Mesenchymal stem cell (in vitro differentiated cells and primary cell): ENCODE measurements at places on chromosomes 4 and X.

- peak; percentile 68 for DNase-seq
These were observed 18.9 kb downstream of the RPS4X start for GRCh38 chrX:72258174-72258573.

- DNase-seq, result peak; percentile 80
These were observed 631 bp downstream of the EVC start for GRCh38 chr4:5711479-5712184.

DNA sequence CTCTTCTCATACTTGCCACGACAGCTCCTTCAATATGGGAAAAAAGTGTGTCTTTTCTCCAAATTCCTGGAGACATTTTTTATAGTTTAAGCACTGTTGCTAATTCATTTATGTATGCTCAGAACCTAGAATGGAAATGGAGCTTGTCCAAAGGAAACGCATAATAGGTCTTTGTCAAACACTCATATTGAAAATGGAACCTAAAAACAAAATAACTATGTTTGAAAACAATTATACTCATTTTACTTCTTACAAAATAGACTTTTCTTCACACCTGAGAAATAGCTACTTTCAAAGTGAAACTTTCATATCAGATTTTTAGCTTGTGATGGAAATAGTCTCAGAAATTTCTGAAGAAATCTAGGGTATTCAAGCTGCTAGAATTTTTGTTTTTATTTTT is 529.7 kb upstream of the BOD1L1 start:
- no peak for DNase-seq

DNA sequence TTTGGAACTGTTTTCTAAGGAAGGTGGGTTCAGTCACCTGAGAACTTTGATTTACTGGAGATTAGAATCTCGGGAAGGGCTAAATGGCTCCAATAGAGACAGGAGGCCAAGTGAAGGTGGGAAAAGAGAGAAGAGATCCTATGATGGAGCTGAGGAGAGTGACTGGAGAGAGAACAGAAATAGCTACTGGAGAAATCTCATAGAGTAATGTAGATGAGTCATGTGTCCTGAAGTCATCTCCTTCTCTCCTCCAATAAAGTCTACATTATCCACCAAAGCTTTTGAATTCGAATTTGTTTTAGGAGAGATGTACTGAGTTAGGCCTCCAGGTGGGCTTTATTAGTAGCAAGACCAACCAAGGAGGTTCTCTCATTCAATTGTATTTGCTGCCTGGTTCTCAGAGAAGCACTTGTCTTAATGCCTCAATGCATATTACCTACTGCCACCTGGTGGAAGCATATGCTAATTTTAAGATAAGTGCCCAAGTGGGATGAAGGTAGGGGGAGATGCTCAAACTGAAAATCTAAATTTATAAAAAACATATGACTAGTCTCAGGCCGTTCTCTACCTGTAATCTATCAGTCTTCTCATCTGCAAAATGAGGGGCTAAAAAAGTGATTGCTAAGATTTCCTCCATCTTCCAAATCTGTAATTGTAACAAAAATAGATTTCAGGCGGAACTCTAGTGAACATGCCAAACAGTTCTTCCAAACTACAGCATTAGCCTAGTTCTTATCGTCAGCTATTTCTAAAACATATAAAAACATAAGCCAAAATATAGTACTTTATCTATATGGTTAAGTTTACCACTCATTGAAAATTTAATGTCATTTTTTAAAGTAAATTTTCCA is 24.4 kb downstream of the TXK start:
- peak; percentile 46 for DNase-seq

DNA sequence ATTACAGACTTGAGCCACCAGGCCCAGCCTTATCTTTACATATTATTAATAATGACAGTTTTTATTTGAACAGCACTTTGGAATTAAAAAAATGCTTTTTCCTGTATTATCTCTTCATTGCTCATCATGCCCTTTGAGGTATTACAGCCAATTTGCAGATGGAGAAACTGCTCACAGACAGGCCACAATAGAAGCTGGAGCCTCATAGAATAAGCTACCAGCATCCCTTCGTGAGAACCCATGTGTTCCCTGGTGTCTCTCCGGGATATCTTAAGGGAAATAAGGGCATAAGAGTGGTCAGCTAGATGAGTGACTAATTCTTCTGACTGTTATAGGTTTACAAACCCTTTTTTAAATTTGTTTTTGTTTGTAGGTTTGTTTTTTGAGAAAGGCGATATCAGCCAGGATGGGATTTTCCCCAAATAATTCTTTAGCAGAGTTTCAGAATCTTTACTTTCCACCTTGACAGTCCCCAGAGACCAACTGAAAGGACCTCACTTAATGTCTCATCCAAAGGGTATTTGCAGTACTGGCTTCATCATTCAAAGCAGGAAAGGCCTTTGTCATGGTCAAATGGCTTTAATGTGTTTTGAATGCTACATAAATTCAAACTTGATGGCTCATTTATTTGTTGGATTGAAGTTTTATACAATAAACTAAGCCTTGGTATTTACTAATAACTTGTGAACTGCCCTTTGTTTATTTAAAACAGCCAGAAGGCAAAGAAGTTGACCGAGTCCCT is 48.0 kb upstream of the SOD3 start:
- no peak for DNase-seq

GRCh38 chrX:135535077-135535940 is 14.8 kb downstream of the INTS6L start:
- DNase-seq, result peak; percentile 4

- DNase-seq, result no peak
These were observed 78.0 kb downstream of the ANOS1 start for GRCh38 chrX:8653956-8654355.

GRCh38 chr4:89469930-89470375 is 162.4 kb upstream of the GPRIN3 start:
- peak; percentile 92 for DNase-seq

DNA sequence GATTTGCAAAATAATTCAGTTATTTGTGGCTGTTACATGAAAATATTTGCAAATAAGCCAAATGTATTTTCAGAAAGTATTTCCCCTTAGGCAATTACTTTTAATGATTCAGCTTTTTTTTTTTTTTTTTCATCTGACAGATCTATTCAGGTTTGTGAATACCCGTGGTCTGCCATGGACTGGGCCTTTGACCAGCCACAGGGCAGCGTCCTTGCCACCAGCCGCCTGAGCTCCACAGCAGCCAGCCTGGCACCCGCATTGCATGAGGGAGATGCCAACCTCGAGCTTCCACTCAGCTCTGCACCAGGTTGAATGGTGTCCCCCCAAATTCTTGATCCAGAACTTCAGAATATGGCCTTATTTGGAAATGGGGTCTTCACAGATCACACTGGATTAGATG is 14.7 kb downstream of the TMEM271 start:
- no peak for DNase-seq

DNA sequence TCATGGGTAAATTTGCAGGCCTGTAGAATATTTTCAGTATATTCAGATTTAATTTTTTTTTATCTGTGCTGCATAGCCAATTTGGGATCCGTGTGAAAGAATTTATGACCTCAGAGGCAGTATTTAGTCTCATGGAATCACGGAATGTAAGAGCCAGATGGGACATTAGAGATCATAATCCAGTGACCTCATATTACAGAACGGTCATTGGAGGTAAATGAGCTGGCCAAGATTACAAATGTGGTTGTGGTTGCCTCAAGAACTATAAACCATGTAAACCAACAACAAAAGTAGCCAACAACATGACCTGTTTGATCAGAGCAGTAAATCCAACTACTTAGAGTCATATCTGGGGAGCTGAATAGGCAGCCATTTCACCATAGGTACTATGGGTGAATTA is 71.6 kb downstream of the AMOT start:
- DNase-seq, result peak; percentile 37

DNA sequence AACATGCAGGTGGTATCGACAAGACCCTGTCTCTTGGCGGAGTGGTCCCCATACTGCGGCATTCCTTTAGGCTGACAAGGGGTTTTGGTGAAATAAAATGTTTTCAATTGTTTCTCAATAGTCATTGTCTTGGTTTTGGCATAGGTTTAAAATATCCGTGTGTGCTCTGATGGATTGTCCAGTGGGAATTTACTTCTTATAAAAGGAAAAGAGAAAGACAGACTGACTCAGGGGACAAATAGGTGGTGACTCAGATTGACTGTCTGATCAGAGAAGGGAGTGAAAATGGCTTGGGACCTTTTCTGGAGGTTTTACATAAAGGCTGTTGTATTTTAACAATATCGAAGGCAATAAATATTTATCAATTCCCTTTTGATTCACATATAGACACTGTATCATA is 129.8 kb downstream of the SORBS2 start:
- DNase-seq, result peak; percentile 17

GRCh38 chrX:154046940-154047610 is 27.4 kb upstream of the IRAK1 start:
- no peak for DNase-seq

GRCh38 chrX:2848871-2849301 is 20.2 kb downstream of the GYG2 start:
- peak; percentile 40 for DNase-seq

- no peak for DNase-seq
These were observed 98.6 kb upstream of the ATXN3L start for GRCh38 chrX:13418126-13419097.

DNA sequence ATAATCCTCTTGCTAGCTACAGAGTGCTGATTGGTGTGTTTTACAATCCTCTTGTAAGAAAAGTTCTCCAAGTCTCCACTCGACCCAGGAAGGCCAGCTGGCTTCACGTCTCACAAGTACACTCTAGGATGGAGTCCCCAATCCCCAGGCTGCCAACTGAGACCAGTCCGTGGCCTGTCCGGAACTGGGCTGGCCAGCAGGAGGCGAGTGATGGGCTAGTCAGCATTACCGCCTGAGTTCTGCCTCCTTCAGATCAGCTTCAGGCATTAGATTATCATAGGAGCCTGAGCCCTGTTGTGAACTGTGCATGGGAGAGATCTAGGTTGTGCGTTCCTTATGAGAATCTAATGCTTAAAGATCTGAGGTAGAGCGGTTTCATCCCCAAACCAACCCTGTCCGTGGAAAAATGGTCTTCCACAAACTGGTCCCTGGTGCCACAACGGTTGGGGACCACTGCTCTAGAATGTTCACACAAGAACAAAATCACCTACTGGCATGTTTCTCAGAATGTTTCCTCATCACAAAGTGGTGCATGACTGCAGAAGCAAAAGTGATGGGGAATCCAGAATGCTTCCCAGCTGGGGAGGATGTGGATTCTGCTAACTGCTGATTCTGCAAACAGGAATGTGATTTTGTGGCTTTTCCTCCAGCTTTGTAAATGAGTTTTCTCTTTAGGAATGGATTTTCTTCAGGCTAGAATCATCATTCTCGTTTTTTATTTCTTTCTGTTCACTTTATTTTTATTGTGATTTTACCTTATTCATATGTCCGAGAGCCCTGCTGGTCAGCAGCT is 40.9 kb downstream of the SEPTIN11 start:
- peak; percentile 87 for DNase-seq

- DNase-seq, result no peak
These were observed 41.8 kb upstream of the WDR1 start for GRCh38 chr4:10158333-10158942.

GRCh38 chrX:53362449-53362848 is 60.0 kb downstream of the SMC1A start:
- DNase-seq, result peak; percentile 46

DNA sequence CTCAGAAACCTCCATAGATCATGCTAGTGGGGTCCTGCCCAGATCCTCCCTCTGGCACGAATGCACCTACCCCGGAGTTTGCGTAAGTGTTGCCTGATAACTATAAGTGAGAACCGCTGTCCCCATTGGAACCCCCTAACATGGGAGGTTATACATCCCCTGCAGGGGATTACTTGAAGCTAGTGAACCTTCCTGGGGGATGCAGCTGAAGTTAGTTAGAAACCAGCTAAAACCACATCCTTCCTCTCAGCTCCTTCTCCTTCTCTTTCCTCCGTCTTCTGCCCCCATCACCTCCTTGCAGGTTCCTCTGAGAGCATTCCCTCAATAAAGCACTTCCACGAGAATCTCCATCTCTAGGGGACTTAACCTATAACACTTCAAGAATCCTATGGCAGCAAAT is 95.0 kb downstream of the ZNF827 start:
- no peak for DNase-seq

DNA sequence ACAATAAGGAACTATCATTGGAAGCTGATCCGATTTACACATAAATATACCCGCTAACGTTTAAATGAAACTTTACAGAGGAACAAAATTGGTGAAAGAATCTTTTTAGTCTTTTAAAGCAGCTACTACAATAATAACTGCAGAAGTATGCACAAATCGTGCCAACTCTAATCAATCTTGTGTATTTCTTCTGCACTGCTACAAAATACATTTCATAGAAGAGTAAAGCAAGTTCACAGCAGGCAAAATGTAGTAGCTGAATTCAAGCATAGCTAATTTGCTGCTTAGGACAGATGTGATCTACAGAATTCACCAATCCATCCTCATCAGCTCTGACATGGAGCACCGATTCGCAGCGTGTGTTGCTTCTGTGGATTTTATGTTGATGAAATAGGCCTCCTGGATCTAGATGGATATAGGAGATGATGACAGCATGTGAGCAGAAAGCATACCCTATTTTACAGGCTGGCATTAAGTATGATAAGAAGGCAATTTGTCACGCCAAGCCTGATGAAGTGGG is 367.3 kb upstream of the FGF13 start:
- DNase-seq, result no peak

DNA sequence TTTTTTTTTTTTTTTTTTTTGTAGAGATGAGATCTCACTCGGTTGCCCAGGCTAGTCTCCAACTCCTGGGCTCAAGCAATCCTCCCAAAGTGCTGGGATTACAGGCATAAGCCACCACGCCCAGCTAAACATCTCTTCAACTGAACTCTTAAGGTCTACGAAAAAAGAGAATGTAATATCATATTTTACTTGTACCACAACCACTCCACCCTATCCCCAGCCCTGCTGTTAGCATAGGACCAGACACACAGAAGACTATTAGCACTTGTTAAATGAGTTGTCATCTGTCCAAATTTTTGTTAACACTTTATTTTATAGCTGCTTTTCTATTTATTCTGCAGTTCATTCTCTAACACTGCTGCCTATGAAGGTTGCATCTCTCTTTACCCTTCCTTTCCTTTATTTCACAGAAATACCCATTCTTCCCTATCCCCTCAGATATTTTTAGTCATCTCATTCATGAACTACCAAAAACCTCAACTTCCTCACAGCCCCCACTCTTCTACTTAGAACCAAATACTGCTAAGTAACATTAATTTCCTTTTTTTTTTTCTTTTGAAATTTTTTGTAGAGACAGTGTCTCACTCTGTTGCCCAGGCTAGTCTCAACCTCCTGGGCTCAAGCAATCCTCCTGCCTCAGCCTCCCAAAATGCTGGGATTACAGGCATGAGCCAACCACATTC is 10.1 kb downstream of the SNX12 start:
- DNase-seq, result no peak

DNA sequence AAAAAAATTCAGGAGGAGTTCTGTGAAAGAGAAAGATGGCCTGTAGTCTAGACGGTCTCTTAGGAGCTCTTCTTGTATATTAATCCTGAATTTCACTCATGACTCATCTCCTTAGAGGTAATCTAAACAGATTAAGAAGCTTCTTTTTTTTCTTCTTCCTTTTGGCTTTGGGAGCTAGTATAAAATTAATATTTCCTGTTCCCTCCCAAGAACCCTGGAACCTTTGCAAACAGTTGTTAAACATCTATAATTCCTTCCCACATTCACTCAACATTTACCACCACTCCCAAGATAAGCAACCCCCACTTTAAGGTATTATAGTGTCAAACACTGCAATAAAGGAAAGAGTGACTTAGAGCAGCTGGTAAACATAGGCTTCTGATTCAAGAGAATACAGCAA is 146.4 kb upstream of the EDNRA start:
- peak; percentile 80 for DNase-seq

GRCh38 chr4:25180524-25181131 is 20.4 kb upstream of the SEPSECS start:
- peak; percentile 44 for DNase-seq

- DNase-seq, result no peak
These were observed 66.9 kb upstream of the MAGEB10 start for GRCh38 chrX:27740933-27741332.

GRCh38 chr4:110676241-110676640 is 53.4 kb upstream of the PITX2 start:
- DNase-seq, result no peak
